Pulmonary artery endothelial cell (primary cell): ENCODE measurements at places on chromosomes 11 and 22. TPM values are rescaled to one million over a fixed set of nuclear protein-coding genes. Genes with fewer than 3 reads are reported as not detected.

DNA sequence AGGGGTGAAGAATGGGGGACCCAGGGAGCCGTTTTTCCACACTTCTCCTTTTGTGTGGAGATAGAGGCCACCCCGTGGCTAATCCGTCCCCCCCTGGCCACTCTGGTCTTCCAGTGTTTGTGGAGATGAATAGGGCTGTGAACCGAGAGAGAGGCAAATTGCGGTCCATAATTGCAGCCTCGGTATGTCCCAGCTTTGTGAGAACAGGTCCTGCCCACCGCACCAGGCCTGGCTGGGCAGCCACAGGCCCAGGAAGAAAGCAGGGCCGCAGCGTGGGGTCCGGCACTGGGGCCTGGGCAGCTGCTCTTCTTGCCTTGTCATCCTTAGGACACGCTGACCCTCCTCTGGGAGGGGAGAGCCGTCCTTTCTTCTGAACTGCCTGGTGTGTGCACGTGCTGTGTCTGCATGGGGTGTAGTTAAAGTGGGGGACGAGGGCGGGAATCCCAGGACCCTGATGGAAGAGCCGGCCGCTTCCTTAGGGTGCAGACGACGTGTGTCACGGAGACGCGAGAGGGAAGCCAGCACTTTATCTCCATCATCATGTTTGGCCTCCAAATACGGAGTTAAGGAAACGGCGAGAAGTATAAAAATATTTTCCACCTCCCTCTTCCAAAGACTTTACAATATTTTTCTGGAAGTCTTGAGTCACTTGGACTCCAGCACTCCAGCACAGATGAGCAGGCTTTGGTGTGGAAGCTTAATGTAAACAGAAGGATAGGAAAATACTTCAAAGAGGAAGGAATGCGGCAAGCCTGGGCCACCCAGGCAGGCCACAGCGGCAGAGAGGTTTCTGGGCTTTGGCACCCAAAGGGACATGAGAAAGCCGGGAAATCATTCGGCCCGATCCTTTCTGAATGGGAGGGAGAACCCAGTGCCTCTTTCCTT, 1248.4 kb downstream of the BRD1 start:
- DNase-seq = no peak

GRCh38 chr22:45859231-45860161, 117.5 kb downstream of the WNT7B start:
- DNase-seq = no peak

DNA sequence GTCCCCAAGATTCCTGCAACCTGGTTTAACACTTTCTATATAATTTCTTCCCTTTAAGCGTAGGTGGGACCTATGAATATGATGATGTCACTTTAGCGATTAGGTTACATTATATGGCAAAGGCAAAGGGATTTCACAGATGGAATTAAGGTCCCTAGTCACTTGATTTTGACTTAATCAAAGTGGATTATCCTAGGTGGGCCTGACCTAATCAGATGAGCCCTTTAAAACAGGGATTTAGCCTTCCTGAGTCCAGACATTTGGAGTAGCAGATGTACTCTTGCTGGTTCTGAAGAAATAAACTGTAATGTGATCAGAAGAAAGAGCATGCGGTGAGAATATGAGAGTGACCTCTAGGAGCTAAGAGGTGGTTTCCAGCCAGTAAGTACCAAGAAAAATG, 67.8 kb upstream of the LIN7C start:
- no peak for DNase-seq

- DNase-seq = no peak
Observed at GRCh38 chr11:6538945-6539344, 41.9 kb downstream of the DNHD1 start.

DNA sequence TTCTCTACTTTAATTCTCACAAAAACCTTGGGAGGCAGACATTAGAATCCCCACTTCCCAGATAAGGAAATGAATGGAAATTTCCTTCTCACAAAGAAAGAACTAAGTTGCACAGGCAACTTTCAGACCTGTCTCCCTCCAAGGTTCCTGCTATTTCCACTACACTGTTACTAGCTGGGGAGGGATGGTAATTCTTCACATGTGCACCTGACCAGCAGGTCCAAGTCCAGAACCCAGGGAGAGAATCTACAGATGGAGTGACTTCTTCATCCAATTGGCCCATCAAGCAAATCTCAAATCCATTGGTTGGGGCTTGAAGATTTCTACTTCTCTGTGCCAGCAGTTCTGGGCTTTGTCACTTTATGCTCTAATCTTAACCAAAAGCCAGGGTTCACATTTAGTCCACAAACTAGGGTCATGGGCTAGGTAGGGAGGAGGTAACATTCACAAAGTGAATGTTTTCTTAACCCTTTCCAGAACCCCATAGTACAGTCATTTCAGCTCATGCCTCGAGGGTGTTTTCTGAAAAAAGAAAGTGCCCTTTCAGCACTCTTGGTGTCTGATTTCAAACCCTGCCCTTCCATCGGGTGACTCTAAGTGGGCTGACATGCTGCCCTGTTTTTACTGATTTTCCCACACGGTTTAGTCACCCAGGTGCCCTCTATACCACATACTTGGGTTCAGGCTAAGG, 2.7 kb downstream of the POU2AF1 start:
- DNase-seq = no peak

GRCh38 chr11:28739489-28740280, 631.5 kb downstream of the METTL15 start:
- no peak for DNase-seq

DNA sequence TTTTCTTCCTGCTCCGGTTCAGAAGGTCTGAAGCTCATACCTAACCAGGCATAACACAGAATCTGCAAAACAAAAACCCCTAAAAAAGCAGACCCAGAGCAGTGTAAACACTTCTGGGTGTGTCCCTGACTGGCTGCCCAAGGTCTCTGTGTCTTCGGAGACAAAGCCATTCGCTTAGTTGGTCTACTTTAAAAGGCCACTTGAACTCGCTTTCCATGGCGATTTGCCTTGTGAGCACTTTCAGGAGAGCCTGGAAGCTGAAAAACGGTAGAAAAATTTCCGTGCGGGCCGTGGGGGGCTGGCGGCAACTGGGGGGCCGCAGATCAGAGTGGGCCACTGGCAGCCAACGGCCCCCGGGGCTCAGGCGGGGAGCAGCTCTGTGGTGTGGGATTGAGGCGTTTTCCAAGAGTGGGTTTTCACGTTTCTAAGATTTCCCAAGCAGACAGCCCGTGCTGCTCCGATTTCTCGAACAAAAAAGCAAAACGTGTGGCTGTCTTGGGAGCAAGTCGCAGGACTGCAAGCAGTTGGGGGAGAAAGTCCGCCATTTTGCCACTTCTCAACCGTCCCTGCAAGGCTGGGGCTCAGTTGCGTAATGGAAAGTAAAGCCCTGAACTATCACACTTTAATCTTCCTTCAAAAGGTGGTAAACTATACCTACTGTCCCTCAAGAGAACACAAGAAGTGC, 661 bp upstream of the MALAT1 start:
- no peak for DNase-seq

- no peak for DNase-seq
Observed at GRCh38 chr22:25637032-25637431, 72.6 kb downstream of the GRK3 start.

DNA sequence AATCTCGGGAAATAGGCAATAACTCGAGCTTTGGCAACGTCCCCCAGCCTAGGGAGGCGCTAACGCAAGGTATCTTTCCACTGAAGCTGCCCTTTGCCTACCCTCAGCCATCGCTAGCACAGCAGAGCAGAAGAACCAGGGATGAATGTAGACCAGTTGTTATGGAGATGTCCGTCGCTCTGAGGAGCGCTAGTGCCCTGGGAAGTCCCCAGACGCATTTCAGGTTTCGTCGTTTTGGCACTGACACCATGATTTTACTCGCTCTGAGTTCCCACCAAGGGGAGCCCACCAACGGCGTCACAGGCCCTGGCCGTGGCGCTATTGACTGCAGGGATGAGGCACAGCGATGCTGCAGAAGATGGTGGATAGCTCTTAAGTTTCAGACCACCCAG, 22.7 kb upstream of the BDNF start:
- no peak for DNase-seq

GRCh38 chr11:28833670-28834069, 725.5 kb downstream of the METTL15 start:
- DNase-seq = peak; percentile 100

GRCh38 chr11:209275-210121, 2.0 kb downstream of the RIC8A start:
- DNase-seq = no peak

DNA sequence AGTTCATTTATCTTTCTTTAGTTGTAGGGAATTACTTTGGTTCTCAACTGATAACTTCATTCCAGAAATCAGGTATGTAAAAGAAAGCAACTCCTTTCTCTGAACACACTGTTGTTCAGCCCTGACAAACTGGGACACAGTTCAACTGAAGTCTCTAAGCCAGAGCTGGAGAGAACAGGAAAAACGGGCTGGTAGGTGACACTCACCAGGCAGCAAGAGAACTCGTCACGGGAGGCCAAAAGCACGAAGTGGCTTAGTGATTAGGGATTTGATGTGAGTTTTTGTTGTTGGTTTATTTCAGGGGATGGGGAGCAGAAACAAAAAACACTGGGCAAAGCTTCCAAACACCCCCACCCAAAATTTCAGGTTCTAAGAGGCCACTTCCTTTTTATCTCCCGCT, 54.1 kb downstream of the MYH9 start:
- no peak for DNase-seq

GRCh38 chr11:8056810-8057463, 24.1 kb upstream of the TUB start:
- DNase-seq = no peak

- DNase-seq = no peak
Observed at GRCh38 chr11:130858215-130858614, 58.1 kb downstream of the SNX19 start.

- no peak for DNase-seq
Observed at GRCh38 chr11:46639197-46639839, 22.0 kb downstream of the ATG13 start.

DNA sequence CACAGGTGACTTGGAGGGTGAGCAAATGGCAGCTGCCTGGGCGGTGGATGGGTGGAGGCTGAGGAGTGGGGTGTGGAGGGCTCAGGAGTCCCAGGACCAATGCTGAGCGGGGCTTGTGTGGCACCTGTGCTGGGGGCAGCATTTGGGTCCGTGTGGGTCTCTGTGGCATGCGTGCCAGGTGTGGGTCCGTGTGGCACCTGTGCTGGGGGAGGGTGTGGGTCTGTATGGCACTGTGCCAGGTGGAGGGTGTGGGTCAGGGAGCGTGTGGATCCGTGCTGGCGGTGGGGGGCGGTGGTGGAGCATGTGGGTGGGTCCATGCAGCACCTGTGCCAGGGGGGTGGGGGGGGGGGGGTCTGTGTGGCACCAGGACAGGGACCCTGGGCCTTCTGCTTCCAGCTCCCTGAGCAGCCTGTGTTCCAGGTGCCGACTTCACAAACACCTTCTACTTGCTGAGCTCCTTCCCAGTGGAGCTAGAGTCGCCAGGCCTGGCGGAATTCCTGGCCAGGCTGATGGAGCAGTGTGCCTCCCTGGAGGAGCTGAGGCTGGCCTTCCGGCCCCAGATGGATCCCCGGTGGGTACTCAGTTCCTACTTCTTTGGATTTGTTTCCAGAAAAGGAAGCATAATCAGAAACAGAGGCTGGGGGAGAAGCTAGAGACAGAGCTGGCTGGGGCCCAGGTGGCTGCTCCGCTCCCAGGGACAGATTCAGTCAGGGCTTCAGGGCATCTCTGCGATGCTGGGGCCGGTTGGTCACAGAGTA, 14.7 kb downstream of the SELENOO start:
- DNase-seq = no peak

- no peak for DNase-seq
Observed at GRCh38 chr11:70853068-70853769, 399.2 kb downstream of the SHANK2 start.

- DNase-seq = no peak
Observed at GRCh38 chr11:8020244-8020597, 33.1 kb downstream of the EIF3F start.

The PKNOX2 gene
- total RNA-seq = not detected in 2 replicates

The PNPLA3 gene
- total RNA-seq = 2.4 and 2.8 TPM in 2 replicates

The MAJIN gene
- not detected in 2 replicates for total RNA-seq

The PTPN5 gene
- total RNA-seq = not detected in 2 replicates
